ENCODE measurements at places on chromosomes 11 and 22. TPM values are rescaled to one million over a fixed set of nuclear protein-coding genes. Genes with fewer than 3 reads are reported as not detected.

DNA sequence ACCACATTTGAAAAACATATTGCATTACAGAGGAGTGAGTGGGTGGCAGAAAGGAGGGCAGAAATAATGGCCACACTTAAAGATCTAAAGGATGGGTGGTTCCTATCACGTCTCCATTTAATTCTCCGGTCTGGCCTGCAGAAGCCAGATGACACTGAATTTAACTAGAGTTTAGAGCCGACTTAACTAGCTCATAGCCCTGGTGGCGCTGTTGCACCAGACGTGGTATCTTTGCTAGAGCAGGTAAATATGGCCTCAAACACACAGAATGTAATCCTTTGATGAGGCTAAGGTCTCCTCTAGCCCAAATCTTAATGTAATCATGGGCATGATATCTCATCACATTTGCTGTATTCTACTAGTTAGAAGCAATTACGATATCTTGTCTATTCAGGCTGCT, 51.5 kb upstream of the GAL start:
- DNase-seq, result peak; percentile 78
- H3K27ac ChIP-seq, result no peak overlapping the region
- H3K27me3 ChIP-seq, result no peaks in the 10 kb centered on the region
- H3K4me3 ChIP-seq, result no peak overlapping the region
- no peaks in the 10 kb centered on the region for H3K4me1 ChIP-seq

DNA sequence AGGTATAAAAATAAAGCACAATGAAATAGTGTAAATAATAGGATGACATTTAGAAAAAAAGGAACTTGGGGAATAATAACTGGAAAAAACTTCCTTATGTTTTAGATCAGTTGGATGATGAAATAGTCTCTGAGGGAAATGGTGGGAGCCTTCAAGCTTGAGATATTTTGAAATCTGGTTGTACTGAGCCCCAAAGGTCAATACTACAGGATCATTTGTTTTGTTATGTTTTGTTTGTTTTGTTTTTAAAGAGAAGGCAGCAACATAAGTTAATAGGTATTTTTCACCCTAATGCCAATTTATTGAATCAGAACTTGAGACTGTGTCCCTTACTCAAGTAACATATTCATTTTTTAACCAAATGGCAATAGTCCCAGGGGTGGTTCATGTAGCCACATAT, 393.1 kb downstream of the ETS1 start:
- no peak overlapping the region for H3K4me3 ChIP-seq
- no peak overlapping the region for H3K27ac ChIP-seq
- no peaks in the 10 kb centered on the region for H3K27me3 ChIP-seq
- H3K36me3 ChIP-seq, result no peaks in the 10 kb centered on the region
- no peak for DNase-seq
- no peaks in the 10 kb centered on the region for H3K4me1 ChIP-seq

OR8H2 gene
- polyA plus RNA-seq, result not detected

PLAAT5 gene
- 0.18 TPM for polyA plus RNA-seq

- no peak overlapping the region for H3K27ac ChIP-seq
Measured at GRCh38 chr11:12454782-12455181, 77.4 kb downstream of the PARVA start.

TREH gene
- 10.7 TPM for polyA plus RNA-seq

DNA sequence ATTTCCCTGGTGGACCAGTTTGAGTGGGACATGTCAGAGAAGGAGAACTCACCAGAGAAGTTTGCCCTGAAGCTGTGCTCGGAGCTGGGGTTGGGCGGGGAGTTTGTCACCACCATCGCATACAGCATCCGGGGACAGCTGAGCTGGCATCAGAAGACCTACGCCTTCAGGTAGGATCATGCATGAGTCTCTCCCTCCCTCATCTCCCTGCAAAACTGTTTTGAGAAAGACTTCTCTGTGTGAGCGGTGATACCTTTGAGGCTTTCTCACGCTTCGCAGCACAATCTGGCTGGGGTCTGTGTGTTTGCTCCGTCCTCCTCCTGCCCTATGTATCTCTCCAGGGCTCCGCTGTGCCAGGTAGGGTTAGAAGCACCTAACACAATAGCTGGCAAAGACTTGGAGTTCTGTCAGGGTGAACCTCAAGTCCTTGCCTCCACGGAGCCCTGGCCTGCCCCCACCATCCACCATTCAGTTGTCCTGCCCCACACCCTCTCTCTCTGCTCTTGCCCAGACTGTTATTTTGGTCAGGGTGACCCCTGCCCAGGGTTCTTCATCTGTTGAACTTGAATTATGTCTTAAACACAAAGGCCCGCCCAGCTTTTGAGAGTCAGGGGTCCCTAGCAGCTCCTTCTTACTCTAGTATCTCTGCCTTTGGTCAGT, 13.4 kb downstream of the DERL3 start:
- H3K4me1 ChIP-seq, result no peaks in the 10 kb centered on the region
- no peaks in the 10 kb centered on the region for H3K36me3 ChIP-seq
- H3K27ac ChIP-seq, result no peak overlapping the region
- no peak overlapping the region for H3K4me3 ChIP-seq
- no peak for DNase-seq
- no peaks in the 10 kb centered on the region for H3K27me3 ChIP-seq

CARD16 gene
- polyA plus RNA-seq, result 19.6 TPM

- H3K27me3 ChIP-seq, result peaks cover 16% of the 10 kb centered on the region
- H3K36me3 ChIP-seq, result no peaks in the 10 kb centered on the region
- H3K4me3 ChIP-seq, result no peak overlapping the region
- H3K4me1 ChIP-seq, result peaks cover 7% of the 10 kb centered on the region
Measured at GRCh38 chr22:48494968-48495750, 1332.5 kb downstream of the BRD1 start.

- no peak overlapping the region for H3K27ac ChIP-seq
- H3K36me3 ChIP-seq, result no peaks in the 10 kb centered on the region
- no peak overlapping the region for H3K4me3 ChIP-seq
- H3K4me1 ChIP-seq, result no peaks in the 10 kb centered on the region
Measured at GRCh38 chr11:93133488-93134109, 64.2 kb downstream of the SLC36A4 start.

DNA sequence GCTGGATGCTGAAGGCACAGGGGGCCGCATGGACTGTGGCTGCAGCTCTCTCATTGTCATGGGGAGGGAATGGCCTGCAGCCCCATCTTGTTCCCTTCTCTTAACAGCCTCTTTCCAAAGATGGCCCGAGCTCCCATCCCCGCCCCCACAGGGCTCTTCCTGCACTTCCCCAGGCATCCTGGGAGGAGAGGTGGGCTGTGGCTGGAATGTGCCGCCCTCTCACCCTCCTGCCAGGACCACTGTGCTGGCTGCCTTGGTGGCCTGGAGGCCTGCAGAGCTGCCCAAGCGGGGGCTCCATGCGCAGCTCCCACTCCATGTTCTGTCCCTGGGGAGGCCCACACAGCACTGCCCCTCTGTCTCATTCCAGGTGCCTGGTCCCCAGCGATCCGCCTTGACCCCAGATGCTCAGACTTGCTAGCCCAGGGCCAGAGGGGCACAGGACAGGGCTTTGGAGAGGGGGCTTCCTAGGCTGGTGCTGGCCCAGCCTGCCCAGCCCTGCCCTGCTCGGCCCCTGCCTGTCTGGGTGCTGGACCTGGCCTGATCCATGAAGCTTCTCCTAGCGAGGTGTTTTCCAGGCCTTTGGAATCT, 56.6 kb downstream of the RTN4R start:
- no peak overlapping the region for H3K4me3 ChIP-seq
- DNase-seq, result no peak
- H3K27ac ChIP-seq, result no peak overlapping the region
- peaks cover 13% of the 10 kb centered on the region for H3K4me1 ChIP-seq
- H3K27me3 ChIP-seq, result no peaks in the 10 kb centered on the region
